Left ventricle myocardium inferior (tissue), 1 donor: ENCODE measurements at places on chromosomes 3 and 15.

DNA sequence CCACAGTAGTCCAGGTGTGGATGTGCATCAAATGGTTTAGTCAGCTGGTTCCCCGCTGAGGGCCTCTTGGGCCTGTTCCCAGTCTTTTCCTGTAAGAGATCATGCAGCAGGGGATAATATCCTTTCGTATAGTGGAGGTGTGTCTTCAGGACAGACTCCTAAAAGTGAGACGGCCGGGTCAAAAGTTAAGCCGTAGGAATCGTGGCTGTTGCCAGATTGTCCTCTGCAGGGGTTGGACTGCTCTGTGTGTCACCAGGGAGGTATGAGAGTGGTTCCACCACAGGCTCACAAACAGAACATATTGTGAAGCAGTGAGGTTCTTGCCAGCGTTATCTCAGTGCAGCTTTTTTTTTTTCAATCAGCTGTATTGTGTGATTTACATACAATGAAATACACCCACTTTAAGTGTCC is 95.0 kb downstream of the VGLL4 start:
- DNase-seq, result peak; percentile 21
- H3K27me3 ChIP-seq, result no peaks in the 10 kb centered on the region

DNA sequence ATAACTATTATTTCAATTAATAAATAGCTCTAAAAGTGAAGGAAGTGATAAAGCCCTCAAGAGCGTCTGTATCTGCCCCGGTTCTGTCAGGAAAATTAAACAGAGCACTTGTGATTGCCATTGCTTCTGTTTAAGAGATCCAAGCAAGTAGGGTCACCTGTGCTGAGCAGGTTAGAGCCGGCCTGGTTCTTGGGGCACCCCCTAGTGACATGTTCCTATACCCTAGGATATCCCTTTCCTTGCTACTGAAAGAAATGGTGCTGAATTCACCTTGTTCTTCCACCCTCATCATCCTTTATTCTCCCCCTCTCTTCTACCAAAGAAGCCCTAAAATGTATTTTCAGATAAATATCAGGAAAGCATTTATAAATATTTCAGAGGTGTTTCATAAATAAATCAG is 323.5 kb downstream of the RORA start:
- H3K4me3 ChIP-seq, result no peak overlapping the region
- no peak overlapping the region for H3K27ac ChIP-seq
- H3K36me3 ChIP-seq, result no peaks in the 10 kb centered on the region
- peaks cover 6% of the 10 kb centered on the region for H3K4me1 ChIP-seq
- no peak for DNase-seq

- H3K27ac ChIP-seq, result no peak overlapping the region
- no peaks in the 10 kb centered on the region for H3K36me3 ChIP-seq
- no peaks in the 10 kb centered on the region for H3K4me1 ChIP-seq
Measured at GRCh38 chr15:32709295-32710033, 8.3 kb upstream of the GREM1 start.

DNA sequence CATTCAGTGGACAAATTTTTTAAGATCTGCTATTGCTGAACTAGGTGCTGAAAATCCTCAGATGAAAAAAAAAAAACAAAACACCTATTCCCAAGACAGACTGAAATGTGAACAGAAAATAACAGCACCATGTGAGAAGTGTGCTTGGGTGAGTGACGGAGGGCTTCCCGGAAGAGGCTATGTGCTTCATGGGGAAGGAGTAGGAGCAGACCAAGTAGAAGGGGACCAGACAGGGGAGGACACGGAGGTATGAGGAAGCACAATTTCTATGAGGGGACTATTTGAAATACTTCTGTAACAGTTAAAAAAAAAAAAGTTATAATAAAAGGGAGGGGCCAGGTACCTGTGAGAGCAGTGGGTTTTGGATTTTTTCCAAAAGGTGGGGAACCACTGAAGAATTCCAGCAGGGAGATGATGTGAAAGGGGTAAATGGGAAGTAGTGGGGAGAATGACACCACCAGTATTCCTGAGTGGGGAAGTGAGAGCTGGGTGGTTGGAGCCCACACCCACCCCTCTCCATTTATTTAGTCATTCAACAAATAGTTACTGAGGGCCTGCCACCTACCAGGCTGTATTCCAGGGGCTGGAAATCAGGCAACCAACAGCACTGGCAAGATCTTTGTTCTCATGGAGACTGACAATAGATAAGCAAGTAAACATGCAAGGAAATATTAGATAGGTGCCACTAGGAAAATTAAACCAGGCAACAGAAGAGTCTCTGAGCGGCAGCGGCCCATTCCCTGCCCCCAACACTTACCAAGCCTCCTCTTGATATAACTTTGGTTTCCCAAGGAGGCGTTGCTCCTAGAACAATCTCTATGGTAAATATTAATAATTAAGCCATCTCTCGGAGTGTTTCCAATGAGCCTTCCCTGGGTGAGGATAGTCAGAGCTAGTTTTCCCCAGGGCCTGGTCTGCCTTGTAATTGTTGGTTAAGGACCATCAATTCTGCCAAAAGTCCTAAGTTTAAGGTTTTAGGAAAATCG is 3.8 kb upstream of the USP3 start:
- no peak for DNase-seq

GRCh38 chr15:52423852-52424251 is 104.8 kb downstream of the MYO5A start:
- no peak overlapping the region for H3K4me3 ChIP-seq
- H3K27me3 ChIP-seq, result no peaks in the 10 kb centered on the region
- H3K27ac ChIP-seq, result peak overlapping the region; percentile 10
- H3K36me3 ChIP-seq, result peaks cover 7% of the 10 kb centered on the region
- no peak for DNase-seq

DNA sequence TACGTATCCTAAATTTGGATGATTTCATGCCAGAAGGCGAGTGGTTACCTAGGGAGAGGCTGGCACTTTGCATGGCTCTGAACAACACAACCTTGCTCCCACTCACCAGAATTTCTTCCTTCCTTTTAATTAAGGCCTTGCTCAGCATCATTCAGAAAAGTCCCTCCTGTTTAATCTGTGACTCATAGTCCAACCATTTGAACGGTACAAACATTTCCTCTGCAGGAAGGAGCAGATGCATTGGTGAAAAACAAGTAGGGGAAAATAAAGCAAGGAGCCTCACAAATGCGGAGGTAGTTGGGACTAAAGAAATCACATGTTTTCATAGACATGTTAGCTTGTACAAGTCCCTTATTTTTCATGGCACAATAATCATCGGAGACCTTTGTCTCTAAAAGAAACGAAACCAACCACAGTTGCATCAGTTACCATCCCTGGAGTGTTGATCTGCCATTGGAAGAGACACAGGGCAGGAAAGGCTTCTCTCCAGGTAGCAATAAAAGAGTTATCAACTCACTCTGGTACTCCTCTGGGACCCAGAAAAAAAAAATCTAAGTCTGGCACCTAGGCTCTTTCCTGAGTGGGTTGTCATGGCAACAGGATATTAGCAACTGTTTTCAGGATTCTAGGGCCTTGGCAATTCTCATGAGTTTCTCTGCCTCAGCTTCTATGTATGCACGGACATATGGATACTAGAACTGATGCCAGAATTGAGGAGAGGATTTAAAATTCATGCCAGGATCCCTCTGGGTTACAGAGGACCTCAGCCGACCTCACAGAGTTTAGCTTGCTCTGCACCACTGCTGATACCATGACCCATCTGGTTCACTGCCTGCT is 255.4 kb upstream of the ARPP21 start:
- no peak overlapping the region for H3K27ac ChIP-seq
- no peaks in the 10 kb centered on the region for H3K4me1 ChIP-seq
- no peaks in the 10 kb centered on the region for H3K27me3 ChIP-seq
- no peak overlapping the region for H3K4me3 ChIP-seq
- no peak for DNase-seq
